NCI-H1048 (cell line): ENCODE measurements at places on chromosomes 5 and 9.

- DNase-seq, result no peak
These were observed 160.7 kb downstream of the TTC39B start for GRCh38 chr9:15146268-15146700.

- DNase-seq, result no peak
These were observed 122.5 kb upstream of the RFX3 start for GRCh38 chr9:3648266-3648665.

DNA sequence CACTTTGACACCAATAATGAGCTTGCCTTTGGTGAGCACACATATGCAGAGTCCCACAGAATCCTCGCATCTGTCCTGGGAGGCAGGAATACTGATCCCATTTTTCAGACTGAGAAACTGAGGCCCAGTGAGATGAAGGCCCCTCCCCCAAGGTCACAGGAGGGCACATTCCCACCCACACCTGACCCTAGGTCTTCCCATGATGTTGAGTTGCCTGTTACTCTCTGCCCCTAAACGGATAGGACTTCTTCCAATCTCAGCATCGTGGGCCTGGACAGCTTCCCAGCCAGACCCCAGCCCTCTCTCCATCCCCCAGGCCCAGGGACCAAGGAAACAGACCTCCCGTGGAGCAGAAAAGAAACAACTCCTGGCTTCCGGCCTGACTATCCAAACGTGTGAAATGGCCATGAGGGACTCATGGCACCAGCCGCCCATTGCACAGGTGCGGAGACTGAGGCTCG lies 877 bp downstream of the SH3GLB2 start:
- DNase-seq, result no peak

DNA sequence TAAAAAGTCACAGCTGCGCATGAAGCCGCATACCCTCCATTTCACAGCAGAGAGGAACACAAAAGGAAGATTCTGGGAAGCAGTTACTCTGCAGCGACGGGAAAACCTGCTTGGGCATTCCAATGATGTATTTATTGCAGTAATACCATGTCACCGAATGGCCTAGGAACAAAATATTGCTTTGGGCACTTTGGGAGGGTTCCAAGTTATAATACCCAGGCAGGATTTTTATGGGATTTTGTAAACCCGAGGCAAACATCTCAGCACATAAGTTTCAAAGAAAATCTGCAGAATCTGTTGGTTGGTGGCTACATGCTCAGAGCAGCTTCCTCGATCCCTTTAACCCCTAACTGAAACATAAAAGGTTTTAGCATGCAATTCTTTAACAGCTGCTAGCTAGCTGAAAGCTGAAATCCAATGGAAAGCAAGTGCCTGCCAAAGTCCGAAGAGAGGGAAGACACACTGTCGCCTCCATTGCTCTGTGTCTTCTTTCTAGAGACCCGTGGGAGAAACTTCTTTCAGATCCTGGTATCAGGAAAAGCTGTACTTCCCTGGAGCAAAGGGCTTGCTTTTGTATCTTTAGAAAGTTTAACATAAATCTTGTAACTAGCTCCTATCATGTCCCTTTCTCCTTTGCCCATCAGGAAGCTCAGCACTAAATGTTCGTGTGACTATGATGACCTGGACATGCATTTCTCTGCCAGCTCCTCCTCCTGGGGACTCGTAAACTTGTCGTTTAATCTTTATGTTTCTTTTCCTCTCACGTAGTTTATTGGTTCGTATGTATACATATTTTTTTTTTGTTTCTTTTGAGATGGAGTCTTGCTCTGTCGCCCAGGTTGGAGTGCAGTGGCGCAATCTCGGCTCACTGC lies 195.0 kb downstream of the MAPKAP1 start:
- no peak for DNase-seq

- no peak for DNase-seq
These were observed 17.9 kb downstream of the CCDC171 start for GRCh38 chr9:15570769-15571168.

- no peak for DNase-seq
These were observed 68.7 kb upstream of the WDR41 start for GRCh38 chr5:77560677-77561263.

- no peak for DNase-seq
These were observed 23.7 kb upstream of the NR3C1 start for GRCh38 chr5:143427122-143427735.

- peak; percentile 51 for DNase-seq
These were observed 18.9 kb upstream of the SPTLC1 start for GRCh38 chr9:92133949-92134604.

DNA sequence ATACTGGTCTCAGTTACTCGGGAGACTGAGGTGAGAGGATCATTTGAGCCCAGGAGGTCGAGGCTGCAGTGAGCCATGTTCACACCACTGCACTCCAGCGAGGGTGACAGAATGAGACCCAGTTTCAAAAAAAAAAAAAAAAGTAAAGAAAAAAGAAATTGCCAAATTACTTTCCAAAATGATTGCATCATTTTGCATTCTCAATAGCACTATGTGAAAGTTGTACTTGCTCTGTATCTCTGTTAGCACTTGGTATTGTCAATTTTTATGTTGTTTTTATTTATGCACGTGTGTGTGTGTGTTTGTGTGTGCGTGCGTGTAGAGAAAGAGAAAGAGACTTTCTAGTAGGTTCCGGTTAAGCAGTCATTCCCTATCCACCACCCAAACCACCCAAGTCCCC lies 328.4 kb downstream of the RAB3C start:
- no peak for DNase-seq

GRCh38 chr9:134379831-134380365 lies 53.6 kb downstream of the RXRA start:
- DNase-seq, result no peak

DNA sequence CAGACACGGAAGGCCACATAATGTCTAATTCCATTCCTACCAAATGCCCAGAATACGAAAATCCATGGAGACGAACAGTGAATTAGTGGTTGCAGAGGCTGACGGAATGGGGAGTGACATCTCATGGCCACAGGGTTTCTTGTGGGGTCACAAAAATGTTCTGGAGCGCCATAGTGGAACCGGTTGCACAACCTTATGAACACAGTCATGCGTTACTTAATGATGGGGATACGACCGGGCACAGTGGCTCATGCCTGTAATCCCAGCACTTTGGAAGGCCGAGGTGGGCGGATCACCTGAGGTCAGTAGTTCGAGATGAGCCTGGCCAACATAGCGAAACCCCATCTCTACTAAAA lies 26.0 kb upstream of the TTLL11 start:
- DNase-seq, result no peak

DNA sequence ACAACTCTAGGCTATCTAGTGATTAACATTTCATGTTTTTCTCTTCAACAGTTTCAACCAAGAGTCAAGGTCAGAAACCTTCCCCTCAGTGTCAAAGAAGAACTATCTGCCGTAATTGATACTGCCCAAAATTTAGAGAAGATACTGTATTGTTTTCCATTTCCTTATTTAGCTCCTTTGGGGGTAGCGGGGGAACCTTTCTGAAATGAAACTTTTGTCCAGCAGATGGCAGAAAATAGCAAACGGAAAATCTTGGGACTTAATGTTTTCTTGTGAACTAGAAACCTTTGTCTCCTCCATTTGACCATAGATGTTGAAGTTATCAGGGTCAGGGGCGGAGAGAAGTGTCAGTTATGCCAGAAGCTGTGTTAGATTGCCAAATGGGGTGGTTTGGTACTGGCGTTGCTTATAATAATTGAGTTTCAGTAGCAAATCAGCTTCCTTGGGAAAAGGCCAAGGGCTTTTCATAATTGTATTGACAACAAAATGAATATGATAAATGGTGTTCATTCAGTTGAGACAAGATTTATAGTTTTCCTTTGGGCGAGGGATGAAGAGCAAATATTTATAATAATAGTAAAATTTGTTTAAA lies 101.7 kb upstream of the TLX3 start:
- no peak for DNase-seq

DNA sequence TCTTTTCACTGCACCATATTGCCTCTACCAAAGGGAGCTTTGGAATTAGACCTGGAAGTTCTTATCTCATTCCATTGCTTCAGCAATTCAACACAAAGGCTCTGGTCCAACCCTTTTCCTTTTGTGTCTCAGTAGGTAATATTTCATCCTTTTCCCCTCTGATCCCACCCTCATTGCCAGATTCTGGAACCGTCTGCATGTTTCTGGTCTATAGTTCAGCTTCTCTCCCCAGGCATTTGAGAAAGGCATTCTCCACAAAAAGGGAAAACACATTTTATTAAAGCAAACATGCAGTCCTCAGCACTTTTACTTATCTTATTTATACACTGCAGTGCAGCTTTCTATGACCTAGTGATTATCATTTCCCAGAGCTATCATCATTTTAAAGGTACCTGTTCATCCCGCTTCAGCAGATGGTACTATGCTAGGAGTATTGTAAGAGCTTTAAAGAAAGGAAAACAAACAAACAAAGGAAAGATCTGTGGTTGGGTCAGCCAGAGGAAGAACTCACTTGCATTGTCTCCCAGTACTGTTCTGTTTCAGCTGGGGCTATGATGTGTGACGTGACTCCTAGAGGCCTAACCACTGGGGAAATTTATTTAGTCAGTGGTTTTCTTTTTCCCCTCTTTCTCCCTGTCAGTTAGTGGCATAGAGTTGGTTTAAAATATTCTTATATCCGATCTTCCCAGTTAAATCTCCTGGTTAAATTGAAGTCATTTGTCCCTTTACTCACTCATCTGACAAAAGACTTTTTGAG lies 269.2 kb downstream of the TMEM38B start:
- no peak for DNase-seq

GRCh38 chr5:90111364-90112032 lies 298.1 kb downstream of the CETN3 start:
- no peak for DNase-seq

DNA sequence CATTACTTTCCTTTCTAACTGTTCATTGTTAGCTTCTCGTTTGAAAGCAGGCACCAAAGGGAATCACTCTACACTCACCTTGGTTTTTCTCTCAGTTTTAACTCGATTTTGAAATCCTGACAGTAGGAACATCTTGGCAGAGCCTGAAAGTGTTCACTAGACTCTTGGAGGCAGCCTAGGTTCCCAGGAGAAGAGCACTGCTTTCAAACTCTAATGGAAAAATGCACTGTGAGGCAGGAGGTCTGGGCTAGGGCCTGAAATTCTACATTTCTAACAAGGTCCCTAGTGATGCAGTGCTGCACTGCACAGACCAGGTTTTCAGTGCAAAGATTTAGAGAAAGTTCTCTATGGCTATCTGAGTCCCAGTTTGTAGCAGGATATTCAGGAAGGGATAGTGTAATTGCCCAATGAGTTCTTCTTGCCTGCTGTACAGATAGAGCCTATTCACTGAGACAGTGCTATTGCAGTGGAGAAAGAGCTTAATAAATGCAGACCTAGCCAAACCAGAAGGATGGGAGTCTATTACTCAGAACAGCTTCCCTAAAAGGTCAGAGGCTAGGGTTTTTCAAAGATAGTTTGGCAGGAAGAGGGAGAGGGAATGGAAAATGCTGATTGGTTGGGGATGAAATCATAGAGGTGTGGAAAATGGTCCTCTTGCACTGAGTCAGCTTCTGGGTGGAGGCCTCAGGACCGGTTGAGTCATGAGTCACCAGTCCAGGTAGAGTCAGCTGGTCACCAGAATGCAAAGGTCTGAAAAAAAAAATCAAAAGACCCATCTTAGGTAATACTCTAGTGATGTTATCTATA lies 153.9 kb downstream of the GPBP1 start:
- no peak for DNase-seq

DNA sequence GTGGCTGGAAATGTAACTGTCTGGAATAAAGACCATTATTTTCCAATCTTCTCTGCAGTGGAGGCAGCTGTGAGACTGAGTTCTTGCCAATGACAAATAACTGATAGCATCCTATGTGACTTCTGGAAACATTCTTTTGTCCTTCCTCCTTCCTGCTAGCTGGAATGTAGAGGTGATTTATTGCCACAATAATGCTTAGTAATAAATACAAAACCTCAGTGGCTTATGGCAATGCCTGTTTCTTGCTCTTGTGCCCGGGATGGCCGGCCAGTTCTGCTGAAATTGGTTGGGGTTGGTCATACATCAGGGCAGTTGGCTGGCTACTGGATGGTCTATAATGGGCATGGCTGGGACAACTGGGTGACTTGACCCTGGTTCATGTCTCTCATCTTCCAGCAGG lies 12.2 kb upstream of the TEX48 start:
- DNase-seq, result no peak

DNA sequence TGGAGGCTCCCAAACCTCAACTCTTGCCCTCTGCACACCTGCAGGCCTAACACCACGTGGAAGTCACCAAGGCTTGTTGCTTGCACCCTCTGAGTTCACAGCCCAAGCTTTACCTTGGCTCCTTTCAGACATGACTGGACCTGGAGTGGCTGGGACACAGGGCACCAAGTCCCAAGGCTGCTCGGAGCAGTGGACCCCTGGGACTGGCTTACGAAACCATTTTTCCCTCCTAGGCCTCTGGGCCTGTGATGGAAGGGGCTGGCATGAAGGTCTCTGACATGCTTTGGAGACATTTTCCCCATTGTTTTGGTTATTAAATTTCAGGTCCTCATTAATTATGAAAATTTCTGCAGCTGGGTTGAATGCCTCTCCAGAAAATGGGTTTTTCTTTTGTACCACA lies 994.4 kb upstream of the NUDT12 start:
- no peak for DNase-seq

GRCh38 chr5:41404757-41405156 lies 105.6 kb downstream of the PLCXD3 start:
- no peak for DNase-seq

DNA sequence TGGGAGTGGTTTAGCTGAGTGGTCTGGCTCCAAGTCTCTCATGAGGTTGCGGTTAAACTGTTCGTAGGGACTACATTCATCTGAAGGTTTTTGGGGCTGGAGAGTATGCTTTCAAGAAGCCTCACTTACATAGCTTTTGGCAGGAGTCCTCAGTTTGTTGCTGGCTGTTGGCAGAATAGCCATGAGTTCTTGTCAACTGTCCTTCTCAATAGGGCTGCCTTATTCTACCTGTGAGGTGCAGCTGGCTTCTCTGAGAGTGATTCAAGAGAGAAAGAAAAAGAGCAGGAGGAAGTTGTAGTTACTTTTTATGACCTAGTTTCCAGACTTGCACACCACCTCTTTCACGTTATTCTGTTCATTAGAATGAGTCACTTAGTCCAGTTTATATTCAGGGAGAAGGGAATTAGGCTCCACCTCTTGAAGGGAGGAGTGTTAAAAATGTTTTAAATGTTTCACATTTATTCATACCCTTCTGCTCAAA lies 33.2 kb downstream of the YTHDC2 start:
- DNase-seq, result no peak

DNA sequence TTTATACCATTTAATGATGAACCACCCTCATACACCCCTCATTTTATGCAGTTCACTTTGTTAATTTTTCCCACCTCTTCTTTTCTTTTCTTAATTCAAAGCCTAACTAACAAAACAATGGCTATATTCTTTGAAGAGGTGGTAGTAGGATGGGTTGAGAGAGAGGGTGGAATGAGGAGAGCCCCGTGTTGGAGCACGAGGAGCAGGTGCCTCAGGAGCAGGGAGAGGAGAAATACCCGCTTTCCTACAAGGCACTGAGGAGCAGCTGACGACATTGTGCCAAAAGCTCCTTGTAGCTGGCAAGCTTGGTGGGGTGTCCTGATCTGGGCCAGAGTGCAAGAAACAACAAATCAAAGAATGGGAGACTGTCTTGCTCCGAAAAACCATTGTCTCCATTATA lies 129.6 kb downstream of the HTR4 start:
- no peak for DNase-seq
